ENCODE measurements at places on chromosomes 4 and X.

- DNase-seq: no peak
These were observed 209.8 kb downstream of the SPCS3 start for GRCh38 chr4:176529574-176529973.

DNA sequence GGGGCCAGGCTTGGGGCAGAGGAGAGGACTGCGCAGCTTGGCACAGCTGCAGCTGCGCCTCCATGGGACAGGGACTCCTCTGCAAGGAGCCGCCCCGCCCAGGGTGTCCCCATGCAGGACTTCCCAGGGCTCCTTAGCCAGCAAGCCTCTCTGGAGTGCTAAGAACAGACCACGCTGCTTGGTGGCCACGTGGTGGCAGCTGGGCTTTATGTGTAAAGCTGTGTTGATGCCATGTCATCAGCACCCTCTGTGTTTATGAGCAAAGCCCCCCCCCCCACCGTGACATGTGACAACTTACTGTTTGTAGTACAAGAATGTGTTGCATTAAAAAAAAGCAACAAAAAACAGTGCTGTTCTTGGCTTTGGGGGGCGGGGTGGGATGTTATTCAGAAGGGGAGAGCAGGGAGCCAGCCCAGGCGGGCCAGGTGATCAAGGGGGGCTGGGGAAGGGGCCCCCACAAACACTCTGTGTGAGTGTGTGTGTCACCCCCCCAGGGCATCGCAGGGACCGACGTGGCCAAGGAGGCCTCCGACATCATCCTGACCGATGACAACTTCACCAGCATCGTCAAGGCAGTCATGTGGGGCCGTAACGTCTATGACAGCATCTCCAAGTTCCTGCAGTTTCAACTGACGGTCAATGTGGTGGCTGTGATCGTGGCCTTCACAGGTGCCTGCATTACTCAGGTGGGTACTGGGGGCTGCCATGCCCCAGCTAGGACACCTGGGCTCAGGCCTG lies 40.3 kb downstream of the ATP2B3 start:
- no peak for DNase-seq

GRCh38 chr4:106365613-106366012 lies 3.0 kb downstream of the GIMD1 start:
- DNase-seq: no peak

DNA sequence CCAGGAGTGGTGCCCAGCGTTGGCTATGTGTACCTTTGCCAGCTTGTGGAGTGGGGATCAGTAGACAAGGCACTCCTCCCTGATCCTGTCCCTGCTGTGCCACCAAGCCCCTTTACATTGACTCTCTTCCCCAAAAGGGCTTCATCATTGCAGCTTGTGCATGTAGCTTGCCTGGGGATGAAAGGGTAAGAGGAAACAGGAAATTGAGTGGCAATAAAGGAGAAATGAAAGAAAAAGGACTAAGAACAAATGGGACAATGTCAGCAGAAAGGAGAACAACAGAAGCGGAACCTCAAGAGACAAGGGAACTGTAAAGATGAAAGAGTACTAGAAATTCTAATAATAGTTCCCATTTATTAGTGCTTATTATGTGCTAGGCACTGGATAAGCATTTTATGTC lies 8.7 kb upstream of the IL13RA1 start:
- DNase-seq: no peak

GRCh38 chr4:141595531-141595930 lies 40.9 kb upstream of the IL15 start:
- no peak for DNase-seq

All from stimulated activated naive CD8-positive, alpha-beta T cell treated with anti-CD3 and anti-CD28 coated beads, Interleukin-15, amount 100 ng/mL, for 72 hours (primary cell).